ENCODE measurements at places on chromosomes 12 and 14. TPM values are rescaled to one million over a fixed set of nuclear protein-coding genes. Genes with fewer than 3 reads are reported as not detected.

DNA sequence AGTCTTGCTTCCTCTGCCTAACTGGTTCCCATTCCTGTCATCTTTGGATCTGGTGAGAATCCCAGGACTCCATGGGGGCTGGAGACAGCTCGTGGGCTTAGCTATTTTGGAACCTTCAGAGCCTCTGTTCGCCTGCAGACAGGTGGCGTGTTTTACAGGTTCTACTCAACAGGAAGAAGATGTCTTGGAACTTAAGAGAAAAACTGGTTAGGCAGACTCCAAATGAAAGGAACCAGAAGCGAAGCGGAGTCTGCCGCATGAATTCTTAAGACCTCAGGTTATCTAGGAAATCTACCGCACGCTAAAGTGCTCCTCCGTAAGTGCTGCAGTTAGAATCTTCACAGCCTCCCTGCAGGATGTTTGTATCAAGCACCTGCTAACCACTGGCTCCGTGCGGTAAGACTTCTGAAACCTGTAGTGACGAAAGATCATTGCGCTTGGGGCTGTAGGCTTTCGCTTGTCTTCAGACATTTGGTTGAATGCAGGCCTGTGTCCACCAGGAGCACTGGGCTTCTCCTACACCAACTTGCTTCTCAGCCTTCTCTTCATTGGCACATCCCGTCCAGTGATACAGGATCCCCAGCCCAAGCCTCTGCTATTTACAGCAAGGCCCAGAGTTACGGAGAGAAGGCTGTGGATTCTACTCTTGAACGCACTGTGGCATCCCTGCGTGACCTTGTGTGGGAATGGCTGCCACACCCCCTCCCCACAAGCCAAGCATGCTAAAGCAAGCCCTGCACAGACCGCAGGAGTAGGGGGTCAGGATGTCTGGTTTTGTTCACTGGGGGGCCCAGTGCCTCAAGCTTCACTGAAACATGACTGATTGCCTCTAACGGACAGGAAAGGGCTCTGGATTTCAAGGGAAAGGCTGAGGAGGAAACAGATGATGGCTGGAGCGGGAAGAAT is 35.0 kb downstream of the ACADS start:
- peak; percentile 44 for DNase-seq

TAS2R14 gene
- total RNA-seq, result 2.5 TPM

RNASE2 gene
- total RNA-seq, result 0.13 TPM

DNA sequence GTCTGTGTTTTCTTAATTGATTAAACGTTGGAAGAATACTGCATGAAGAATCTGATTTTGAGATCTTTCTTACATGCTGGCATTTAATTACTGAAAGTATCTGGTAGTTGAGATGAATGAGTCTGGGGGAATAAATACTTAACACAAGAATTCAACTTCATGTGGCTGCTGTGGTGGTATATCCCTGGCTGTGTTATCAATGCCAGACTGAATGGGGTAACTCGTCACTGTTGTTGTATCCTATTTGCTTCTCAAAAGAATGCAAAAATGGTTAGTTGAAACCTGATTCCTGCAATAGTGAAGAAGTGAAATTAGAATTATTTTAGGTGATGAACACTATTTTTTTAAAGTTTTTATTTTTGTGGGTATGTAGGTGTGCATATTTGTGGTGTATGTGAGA is 72.5 kb downstream of the HMGA2 start:
- no peak for DNase-seq

GRCh38 chr12:28051516-28052354 is 79.2 kb upstream of the PTHLH start:
- DNase-seq, result no peak

SLC5A8 gene
- 0.04 TPM for total RNA-seq

GPRC5A gene
- total RNA-seq, result 1.1 TPM

- peak; percentile 6 for DNase-seq
These were observed 4.3 kb downstream of the PLEKHG6 start for GRCh38 chr12:6314776-6315175.

DNA sequence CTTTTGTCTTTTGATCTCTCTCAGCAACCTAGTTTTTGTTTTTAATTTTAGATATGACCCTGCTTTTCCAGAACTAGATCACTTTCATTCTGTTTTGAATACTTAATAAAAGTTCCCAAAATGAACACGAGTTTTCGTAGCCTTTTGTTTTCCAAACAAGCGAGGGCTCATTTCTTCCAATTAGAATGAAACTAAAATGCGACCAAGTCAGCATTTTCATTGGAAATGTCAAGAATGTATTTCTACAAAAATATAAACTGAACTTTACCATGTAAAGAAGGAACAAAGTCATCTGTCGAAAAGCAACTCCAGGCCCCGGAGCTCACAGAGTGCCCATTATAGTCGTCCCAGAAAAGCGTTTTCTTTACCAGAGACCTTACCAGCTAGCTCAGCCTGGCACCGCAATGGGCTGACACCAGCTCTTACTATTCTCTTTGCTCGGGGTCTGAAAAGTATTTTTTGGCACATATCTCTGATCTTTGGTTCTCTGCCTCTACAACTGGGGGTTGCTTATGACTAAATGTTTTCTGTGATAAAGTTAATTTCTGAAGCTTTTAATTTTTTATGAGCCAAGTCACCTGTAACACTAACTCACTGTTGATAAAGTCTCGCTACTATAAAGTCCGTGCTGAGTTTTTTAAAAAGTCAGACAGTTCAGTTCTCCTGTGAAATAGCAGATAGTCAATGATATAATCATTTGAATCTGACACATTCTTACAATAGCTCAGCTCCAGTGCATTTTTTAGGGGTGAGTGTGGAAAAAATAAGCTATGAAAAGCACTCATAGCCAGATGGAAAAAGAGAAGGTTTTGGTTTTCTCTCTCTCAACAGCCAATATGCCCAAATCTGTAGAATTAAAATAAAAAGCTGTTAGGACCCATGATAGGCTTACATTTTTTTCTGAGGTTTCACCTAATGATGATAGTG is 43.4 kb downstream of the SAMD4A start:
- peak; percentile 57 for DNase-seq

FAM90A1 gene
- 0.09 TPM for total RNA-seq

NELL2 gene
- 1.5 TPM for total RNA-seq

DNA sequence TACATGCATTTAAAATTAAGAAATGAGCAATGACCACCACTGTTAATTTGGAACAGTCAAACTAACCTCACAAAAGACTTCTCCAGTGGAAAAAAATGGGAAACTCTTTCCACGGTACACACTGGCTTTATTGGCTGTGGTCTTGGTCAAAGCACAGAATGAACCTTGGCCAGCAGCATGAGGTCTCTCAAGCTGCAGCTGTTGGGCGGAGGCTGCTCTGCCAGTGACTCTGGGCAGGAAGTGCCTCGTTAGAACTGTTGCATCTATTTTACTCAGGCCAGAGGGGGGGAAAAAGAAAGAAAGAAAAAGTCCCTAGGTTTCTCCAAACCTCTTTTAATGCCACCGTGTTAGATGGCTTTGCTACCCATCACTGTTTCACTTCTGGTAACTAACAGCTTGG is 279.8 kb upstream of the DIO2 start:
- DNase-seq, result peak; percentile 85

GRCh38 chr14:22300646-22301045 is 288.4 kb downstream of the DAD1 start:
- DNase-seq, result no peak

GRCh38 chr14:34081576-34082136 is 130.8 kb upstream of the EGLN3 start:
- no peak for DNase-seq

SEL1L gene
- total RNA-seq, result 40.4 TPM

- DNase-seq, result no peak
These were observed 2.4 kb upstream of the KRT7 start for GRCh38 chr12:52230364-52231281.

- no peak for DNase-seq
These were observed 260.5 kb downstream of the C12orf50 start for GRCh38 chr12:87768501-87769287.

DNA sequence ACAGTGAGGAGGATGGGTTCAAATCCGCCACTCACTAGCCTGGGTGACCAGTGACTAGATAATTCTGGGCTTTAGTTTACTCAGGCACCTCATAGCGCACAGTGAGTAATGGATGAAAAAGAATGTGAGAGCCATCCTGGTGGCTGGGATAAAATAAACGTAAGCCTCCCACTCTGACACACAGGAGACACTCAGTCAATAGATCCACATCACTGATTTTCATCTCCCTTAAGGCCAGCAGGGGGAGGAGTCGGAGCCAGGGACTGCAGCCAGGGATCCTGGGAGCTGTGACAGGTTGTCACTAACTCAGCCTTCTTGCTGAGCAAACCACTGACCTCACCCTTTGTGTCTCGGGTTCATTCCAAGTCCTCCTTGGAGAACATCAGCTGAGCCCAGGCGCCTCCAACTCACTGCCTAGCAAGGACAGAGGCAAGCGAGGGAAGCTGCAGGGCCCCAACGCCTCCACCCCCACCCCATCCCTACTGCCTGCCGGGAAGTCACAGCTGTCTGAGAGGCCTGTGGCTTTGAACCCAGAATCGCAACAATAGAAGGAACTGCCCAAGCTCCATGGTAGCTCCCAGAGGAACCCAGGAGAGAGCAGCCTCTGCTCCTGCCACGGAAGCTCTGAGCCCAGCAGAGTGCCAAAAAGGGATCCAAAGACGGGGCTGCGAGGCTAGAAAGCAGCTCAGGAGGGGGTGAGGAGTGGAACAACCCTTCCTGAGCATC is 30.7 kb downstream of the PXN start:
- DNase-seq, result peak; percentile 96

DNA sequence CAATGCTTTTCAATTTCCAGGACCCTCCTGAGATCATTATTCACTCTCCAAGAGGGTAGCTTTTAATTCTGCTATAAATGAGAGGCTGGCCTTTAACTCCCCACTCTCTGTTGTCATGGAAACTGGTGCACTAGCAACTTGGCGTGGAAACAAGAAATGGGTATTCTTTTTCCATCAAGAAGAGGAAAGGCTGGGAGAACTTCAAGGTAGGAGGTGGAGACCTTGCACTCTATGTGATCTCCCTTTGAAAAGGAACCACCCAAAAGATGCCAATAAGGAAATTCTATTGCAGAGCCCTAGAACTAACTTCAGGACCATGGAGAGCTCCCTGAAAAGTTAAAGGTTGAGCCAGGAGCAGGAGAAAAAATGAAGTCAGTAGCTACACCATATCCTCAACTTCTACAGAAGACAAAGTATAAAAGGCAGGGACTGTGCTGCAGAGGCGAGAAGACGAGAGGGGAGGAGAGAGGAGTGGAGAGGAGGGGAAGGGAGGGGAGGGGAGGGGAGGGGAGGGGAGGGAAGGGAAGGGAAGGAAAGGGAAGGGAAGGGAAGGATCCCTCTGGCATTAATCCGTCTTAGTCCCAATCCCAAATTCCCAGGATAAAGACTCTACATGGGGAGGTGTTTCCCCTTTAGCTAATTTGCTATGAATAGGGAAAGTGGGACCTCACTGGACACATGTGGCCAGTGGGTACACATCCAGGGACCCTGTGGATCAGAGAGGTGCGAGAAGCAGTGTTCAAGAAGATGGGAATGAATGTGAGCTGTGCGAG is 46.7 kb upstream of the FICD start:
- DNase-seq, result peak; percentile 67

ZDHHC22 gene
- 0.09 TPM for total RNA-seq

DNA sequence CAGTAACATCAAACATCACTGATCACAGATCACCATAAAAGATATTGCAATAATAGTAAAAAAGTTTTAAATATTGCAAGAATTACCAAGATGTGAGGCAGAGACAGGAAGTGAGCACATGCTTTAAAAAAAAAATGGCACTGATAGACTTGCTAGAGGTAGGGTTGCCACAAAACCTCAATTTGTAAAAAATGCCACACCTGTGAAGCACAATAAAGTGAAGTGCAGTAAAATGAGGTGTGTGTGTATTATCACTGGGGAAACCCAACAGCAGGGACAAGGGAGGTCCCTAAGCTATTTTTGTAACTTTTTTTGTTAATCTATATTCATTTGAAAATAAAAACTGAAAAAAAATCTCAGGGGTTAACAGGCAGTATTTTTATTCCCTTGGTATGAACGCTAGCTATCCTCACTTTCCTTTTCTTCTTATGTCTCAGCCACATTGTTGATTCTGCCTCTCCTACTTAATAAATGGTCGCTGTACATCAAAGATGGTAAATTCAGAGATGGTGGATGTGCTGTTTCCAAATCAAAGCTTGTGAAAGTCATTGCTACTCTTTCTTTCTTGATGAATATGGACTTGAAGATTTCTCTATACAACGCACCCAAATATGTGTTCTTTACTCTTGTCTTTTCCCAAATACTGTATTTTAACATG is 14.0 kb upstream of the KLRD1 start:
- no peak for DNase-seq

DNA sequence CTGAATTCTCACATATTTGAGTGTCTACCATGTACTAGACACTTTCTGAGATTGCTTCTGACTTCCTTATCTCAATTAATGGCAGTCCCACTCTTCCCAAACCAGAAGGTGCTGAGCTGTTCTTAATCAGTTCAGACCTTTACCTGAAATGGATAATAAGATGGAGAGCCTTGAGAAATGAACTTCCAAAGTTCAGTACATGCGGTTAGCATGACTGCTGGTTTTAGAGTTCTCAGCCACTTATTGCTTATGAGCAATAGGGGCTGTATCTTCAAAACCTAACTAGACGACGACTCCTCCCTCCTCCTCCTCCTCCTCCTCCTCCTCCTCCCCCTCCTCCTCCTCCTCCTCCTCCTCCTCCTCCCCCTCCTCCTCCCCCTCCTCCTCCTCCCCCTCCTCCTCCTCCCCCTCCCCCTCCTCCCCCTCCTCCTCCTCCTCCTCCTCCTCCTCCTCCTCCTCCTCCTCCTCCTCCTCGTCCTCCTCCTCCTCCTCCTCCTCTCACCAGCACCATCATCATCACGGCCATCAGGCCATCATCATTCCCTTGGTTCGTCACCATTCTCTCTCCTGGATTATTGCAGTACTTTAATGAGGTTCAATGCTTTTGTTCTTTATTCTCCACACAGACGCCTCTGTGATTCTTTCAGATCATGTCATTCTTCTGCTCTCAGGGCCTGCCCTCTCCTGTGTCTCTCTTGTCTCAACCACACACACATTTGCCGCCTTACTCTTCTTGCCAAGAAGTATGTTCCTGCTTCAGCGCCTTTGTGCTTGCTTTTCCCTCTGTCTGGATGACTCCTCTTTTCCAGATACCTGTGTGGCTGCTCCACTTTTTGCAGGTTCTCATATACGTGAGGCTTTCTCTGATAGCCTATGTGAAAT is 2.7 kb downstream of the PCNX1 start:
- no peak for DNase-seq

DNA sequence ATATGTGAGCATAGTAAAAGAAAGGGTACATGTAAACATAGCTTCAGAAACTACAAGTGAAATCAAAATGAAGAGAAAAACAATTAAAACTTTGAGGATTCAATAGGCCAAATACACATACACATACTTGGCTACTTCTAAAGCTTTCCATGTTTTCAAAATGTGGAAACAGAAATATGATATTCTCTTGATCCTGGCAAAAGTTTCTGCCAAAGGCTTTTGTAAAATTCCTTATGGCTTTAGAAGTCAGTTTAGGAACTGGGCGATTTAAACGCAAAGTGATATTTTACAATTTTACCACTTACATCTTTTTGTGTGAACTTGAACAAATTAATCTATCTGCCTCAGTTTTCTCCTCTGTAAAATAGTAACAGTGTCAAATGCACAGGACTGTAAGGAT is 756.4 kb downstream of the C12orf50 start:
- DNase-seq, result peak; percentile 80

- no peak for DNase-seq
These were observed 4.2 kb downstream of the MLXIP start for GRCh38 chr12:122082621-122083356.

FAM181A gene
- not detected for total RNA-seq

MYO1A gene
- total RNA-seq, result 0.18 TPM

RD3L gene
- not detected for total RNA-seq

- DNase-seq, result no peak
These were observed 431.9 kb downstream of the ADAMTS20 start for GRCh38 chr12:43120150-43120549.

- no peak for DNase-seq
These were observed 29.7 kb upstream of the DYNC1H1 start for GRCh38 chr14:101934601-101935150.

INHBE gene
- total RNA-seq, result 1.8 TPM

SYCP3 gene
- 0.13 TPM for total RNA-seq

ACOT6 gene
- total RNA-seq, result not detected
